ENCODE measurements at places on chromosomes 2 and 18.

DNA sequence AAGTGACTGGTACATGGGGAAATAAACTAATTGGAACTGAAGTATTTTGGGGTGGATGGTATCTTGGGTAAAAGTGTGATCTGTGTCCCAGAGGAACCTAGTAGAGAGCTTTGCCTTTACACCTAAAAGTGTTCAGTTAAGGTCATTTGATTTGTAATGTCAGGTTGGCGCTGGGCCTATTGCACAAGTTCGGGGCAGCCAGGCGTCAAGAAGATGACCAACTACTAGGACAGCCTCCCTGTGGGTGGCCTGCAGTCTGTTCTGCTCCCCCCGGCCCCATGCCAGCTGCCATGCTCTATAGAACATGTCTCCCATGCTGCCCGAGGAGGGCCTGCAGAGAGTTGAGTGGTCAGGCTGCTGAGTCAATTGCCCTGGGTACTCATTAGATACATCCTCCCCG is 10.1 kb downstream of the RRM2 start:
- peak; percentile 22 for DNase-seq

- DNase-seq = no peak
These were observed 249.6 kb upstream of the ACVR2A start for GRCh38 chr2:147595200-147595599.

- DNase-seq = no peak
These were observed 137.3 kb downstream of the TWIST2 start for GRCh38 chr2:238985041-238985729.

DNA sequence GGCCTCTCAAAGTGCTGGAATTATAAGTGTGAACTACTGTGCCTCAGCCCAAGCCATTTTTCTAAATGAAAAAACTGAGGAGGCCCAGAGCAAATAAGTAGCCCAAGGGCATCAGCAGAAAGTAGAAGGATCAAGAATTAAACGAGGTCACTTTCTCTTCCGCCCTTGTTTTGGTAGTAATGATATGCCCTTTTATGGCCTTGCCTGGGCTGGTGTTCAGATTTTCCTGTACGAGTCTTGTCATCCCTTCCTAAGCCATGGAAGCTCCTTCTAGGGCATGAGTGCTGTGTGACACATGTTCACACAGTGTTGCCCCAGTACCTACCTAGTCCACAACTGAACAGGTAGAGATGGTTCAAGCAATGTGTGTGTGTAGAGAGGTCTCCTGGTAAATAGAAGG is 6.6 kb downstream of the HPCAL1 start:
- no peak for DNase-seq

DNA sequence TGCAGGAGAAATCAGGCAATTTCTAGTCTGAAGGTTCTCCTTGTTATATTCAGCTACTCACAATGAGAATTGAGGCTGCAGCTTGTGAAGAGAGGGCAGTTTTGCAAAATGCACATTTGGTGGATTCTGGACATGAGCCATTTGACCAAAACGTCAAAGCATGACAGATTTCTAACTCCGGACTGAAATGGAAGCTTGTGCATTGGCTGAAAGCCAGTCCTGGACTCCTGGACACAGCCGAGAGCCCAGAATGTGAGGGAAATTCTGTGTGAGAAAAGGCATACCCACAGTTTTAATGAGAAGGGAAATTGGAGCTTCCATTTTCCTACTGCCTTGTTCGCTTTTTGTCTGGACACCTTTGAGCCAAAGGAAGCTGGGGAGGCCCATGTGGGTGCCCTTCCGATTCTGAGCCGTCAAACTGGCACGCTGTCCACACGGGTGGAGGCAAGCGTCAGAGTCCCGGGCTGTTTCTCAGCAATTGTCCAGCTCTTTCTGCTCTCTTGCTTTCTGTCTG is 23.7 kb upstream of the ROCK2 start:
- DNase-seq = no peak

- no peak for DNase-seq
These were observed 143.4 kb upstream of the SMAD7 start for GRCh38 chr18:49094136-49094535.

DNA sequence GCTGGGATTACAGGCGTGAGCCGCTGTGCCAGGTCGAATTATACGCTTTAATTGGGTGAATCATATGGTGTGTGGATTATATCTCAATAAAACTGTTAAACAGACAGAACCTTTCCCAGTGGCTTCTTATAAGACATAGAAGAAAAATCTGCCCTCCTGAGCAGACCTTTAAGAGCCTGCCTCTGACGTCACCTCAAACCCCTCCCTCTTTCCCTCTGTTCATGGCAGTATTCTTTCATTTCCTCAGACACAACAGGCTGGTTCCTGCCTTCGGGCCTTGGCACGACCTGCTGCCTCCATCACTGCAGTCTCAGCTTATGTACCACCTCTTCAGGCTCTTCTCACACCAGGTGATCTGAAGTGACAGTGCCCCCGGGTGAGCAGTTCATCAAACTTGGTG is 14.0 kb upstream of the PDIA6 start:
- no peak for DNase-seq

GRCh38 chr2:148523315-148523714 is 121.2 kb upstream of the EPC2 start:
- DNase-seq = no peak

DNA sequence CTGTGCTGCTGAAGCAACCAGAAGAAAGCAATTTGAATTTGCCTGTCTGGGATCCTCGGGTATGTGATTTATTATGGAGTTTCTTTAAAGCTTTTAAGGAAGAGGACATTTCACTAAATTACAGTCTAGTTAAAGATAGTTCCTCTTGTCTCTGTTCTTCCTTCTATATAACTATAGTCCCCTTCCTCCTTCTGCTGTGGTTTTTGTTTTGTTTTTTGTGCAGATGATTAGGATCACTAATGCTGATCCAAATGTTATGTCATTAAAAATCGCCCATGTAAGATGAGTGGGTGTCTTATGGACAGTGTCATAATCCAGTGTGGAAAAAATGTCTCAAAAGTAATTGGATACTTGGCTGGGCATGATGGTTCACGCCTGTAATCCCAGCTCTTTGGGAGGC is 24.7 kb downstream of the PAPOLG start:
- DNase-seq = no peak

DNA sequence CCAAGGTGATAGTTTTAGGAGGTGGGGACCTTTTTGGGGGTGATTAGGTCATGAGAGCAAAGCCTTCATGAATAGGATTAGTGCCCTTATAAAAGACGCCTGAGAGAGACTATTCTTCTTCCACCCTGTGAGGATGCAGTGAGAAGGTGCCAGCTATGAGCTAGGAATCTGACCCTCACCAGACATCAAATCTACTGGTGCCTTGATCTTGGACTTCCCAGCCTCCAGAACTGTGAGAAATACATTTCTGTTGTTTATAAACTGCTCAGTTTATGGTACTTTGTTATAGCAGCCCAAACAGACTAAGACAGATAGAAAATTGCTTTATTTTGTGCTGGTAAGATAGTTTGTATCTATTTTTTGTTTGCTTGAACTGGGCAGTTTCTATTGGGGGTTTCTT is 40.1 kb downstream of the PHLPP1 start:
- DNase-seq = no peak

GRCh38 chr2:203412546-203413331 is 84.5 kb downstream of the ABI2 start:
- no peak for DNase-seq

DNA sequence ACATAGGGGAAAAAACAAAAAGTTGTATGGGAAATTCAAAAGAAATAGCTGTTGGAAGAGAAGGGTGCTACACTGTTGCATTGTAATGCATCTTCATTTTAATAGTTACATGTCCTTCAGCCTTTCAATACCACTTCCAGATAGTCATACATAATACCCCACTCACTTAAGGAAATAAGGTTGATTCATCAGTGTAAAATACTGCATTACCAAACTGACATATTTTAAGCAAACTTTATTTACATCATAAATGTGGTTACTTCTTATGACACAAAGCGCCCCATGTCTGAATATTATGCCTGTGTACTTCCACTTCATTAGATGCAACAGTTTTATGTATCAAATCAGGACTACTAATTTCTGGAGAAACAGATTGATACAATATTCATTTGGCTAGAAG is 4.5 kb downstream of the RBMS1 start:
- DNase-seq = peak; percentile 68

DNA sequence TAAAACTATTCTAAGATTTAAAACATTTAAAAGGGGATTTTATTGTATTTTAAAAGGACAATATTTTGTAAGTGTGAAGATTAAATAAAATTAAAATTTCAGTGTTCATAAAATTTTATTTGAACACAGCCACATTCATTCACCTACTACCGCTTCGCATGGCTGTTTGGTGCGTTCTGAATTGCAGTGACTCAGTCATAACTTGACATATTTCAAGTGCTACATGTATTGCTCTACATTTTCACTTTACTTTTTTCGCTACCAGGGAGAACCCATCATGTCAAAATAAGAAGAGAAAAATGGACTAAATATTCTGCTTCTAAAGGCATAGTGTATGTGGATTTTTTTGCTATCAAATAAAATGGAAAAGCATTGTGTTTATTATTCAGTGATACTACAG is 8.7 kb downstream of the PTH2R start:
- DNase-seq = peak; percentile 65

- DNase-seq = no peak
These were observed 681.5 kb upstream of the FAM98A start for GRCh38 chr2:34280606-34281005.

- no peak for DNase-seq
These were observed 96.4 kb downstream of the USP40 start for GRCh38 chr2:233470011-233470687.

DNA sequence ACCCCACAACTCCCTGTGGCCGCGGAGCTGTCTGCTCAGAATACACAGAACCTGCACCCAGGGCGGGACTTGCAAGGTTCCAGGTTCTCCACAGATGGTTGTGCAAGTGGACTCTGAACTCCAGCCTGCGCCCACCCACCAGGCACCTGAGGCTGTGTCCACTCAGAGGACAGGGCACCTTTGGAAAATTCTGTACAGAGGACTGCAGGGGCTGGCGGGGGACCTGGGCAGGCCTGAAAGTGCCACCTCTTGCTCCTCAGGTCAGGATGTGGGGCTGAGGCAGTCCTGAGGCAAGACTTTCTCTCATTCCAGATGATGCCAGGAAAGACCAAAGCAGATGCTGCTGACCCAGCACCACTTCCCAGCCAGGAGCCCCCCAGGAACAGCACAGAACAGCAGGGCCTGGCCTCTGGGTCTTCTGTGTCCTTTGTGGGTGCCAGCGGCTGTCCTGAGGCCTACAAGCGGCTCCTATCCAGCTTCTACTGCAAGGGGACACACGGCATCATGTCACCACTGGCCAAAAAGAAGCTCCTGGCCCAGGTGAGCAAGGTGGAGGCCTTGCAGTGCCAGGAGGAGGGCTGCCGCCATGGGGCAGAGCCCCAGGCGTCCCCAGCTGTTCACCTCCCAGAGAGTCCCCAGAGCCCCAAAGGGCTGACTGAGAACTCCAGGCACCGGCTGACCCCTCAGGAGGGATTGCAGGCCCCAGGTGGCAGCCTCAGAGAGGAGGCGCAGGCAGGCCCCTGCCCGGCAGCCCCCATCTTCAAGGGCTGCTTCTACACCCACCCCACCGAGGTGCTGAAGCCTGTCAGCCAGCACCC is 14.4 kb downstream of the ARID5A start:
- no peak for DNase-seq

DNA sequence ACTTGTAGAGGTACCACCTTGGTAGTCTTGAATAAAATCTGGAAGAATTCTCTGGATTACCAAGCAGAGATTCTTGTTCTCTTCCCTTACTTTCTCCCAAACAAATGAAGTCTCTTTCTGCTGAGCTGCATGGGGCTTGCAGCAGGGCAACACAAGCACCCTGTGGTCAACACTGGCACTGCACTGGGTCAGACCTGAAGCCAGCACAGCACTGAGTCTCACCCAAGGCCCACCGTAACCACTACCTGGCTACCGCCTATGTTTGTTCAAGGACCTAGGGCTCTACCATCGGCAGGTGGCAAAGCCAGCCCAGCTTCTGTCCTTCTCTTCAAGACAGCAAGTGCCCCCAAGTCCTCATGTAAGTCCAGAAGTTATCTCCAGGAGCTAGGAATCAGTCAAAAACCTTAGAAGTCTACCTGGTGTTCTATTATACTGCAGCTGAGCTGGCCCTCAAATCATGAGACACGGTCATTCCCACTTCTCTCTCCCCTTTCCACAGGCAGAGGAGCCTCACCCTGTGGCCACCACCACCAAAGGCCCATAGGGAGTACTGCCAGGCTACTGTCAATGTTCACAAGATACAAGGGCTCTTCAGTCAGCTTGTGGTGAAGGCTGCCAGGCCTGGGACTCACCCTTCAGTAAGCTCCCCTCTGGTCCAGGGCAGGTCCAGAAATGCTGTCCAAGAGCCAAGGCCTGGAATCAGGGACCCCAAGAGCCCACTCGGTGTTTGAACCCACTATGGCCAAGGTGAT is 18.4 kb downstream of the VPS54 start:
- DNase-seq = no peak

GRCh38 chr2:1593371-1594122 is 150.8 kb downstream of the PXDN start:
- no peak for DNase-seq

GRCh38 chr2:240913810-240914644 is 7.9 kb downstream of the CROCC2 start:
- peak; percentile 65 for DNase-seq

DNA sequence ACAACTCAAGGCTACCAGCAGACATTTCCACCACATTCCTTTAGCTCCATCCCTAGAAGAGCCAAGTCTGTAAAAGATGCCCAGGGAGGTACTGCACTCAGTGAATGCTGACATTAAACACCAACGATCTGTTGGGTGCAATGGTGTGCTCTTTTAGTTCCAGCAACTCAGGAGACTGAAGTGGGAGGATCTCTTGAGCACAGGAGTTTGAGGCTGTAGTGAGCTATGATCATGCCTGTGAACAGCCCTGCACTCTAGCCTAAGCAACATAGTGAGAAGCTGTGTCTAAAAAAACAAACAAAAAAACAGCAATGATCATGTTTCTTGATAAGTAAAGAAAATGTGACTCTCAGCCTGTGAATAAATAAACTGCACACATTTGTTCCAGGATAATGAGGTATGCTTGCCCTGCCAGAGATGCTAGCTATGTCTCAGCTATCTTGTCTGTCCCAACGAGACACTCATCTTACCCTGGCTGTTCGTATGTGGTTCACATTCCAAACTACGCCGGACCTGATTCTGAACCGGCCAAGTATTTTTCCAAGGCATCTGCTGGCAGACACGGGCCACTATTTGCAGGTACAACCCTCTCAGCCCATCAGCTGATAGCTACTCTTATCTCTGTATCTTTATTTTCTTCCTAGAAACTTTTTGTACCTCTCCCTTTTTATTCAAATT is 21.8 kb downstream of the TMEM182 start:
- DNase-seq = no peak

- no peak for DNase-seq
These were observed 80.4 kb downstream of the MTA3 start for GRCh38 chr2:42648796-42649195.

DNA sequence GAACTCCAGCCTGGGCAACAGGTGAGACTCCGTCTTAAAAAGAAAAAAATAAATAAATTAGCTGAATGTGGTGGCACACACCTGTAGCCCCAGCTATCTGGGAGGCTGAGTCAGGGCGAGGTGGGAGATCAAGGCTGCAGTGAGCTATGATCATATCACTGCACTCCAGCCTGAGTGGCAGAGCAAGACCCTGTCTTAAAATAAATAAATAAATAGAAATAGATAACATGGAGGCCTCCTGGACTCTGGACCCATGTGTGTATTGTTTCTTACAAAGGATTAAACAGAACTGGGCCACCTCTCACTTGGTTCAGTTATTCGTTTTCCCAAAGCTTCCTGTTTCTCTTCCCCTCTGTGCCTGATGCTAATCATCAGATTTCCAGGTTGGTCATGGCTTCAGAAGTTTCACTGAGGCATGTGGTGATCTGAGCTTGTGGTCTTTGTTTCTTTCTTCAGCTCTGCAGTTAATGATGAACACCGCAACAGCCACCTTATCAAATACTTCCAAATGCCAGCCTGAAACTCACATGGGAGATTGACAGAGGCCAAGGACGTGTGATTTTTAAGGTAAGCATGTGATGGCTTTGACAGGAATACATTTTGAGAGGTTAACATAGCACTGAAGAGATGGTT is 83.3 kb upstream of the MAP4K4 start:
- no peak for DNase-seq

Data from activated CD4-positive, alpha-beta T cell treated with anti-CD3 and anti-CD28 coated beads, Interleukin-10, Interleukin-2, amounts not matched to agents 100 ng/mL and 50 ng/mL, durations not matched to agents 16 hours and 8 hours (primary cell).